Vagina (tissue), 2 donors: ENCODE measurements at places on chromosomes 12 and 14. TPM values are rescaled to one million over a fixed set of nuclear protein-coding genes. Genes with fewer than 3 reads are reported as not detected.

DNA sequence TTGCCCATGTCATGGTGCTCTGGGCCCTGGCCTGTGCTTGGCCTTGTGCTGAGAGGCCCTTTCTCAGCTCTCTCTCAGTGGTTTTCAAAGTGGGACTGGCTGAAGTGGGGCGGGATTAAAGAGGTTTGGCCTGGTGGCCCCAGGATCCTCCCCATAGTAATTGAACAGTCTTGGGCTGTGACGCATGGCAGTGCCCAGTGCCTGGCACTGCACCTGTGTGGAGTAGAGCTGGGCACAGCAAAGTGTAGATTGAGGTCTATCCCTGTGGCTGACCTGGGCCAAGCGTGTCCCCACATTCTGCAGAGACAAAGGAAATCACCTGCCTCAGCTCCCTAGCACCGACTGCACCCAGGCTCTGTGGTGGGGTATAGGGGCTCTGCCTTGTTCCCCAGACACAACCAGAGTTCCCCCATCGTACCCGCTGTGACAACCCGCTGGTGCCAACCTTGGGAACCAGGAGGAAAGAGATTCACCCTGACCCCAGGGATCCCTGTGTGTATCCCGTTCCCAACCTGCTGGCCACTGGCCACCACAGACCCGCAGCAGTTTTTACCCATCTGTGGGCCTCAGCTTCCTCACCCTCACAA, 9.9 kb upstream of the CYP46A1 start:
- no peak for DNase-seq

GRCh38 chr14:64801800-64802199, 77.9 kb downstream of the SPTB start:
- DNase-seq = no peak

DNA sequence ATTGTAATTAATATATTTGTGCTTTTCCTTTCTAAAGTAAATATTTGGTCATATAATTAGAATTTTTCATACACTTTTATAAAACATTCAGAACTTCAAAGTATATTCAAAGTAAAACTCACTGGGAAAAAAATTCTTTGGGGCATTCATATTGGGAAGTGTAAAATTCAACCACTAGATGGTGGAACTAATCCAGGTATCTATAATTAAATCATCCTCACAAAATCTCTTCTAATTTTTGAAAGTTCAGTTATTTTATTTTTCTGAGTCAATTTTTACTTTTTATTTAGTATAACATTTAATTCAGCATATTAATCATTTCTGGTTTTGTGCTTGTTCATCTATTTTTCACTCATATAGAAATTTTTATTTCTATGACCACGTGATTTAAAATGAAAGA, 81.0 kb downstream of the NTS start:
- no peak for DNase-seq

- DNase-seq = no peak
These were observed 430.0 kb downstream of the ETNK1 start for GRCh38 chr12:23055004-23055403.

TRAFD1 gene
- total RNA-seq = 36.8 TPM

DNA sequence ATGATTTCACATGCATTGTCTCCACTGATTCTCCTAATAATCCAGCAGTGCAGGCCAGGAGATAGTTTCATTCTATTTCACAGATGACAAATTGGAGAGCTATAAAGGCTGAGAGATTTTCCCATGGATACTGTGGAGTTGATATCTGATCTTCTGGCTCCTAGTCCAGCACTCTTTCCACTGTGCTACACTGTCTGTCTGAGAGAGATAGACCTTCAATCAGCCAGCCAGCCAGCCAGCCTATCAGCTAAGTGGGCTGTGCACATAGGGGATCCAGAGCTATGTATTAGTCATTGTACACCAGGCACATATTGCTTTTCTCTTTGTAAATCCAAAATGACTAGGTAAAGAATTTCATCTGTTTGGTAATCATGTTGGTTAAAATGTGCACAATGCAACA, 91.8 kb upstream of the ATP2B1 start:
- no peak for DNase-seq

LHX5 gene
- not detected for total RNA-seq

GRCh38 chr12:118402251-118402650, 25.9 kb downstream of the SUDS3 start:
- DNase-seq = no peak

DNA sequence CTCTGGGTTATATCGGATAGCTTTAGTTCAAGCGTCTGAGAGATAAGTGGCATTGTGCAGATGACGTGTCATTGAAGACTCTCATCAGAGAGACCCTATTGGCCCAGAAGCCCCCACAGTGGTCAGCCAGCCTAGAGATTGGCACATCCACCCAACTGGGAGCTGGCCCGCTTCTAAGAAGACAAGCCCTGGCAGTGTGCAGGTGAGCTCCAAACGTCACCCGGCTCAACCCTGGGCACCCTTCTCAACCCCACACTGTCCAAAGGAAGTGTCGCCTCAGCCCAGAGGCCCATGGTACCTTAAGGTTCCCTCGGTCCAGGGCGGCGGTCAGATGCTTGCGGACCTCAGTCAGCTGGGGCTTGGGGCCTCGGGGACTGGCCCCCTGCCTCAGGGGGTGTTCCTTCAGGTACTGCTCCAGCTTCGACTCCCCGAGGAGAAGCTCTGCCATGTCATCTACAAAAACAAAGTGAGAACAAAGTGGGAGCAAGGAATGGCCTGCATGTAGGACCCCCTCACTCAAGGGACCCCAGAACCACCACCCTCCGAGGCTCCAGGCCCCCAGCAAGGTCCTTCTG, 30.3 kb downstream of the TTC7B start:
- peak; percentile 61 for DNase-seq

DNA sequence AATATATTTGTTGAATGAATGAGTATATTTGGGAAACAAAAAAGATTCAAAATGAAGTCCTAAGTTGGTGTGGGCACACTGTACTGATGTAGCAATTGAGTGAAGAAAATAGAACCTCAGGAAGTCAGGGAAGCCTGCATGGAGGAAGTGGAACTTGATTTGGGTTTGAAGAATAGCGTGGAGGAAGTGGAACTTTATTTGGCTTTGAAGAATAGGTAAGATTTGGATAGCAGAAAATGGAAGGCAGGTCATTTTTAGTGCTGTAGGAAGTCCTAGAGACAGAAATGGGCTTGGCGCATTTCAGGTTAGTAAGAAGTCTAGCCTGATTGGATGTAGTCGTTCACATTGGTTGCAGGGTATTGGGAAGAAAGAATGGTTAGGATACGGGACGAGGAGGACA, 5.4 kb downstream of the C12orf75 start:
- no peak for DNase-seq

GRCh38 chr12:3646561-3647241, 106.2 kb downstream of the CRACR2A start:
- DNase-seq = no peak

GRCh38 chr12:131773582-131774221, 54.5 kb upstream of the MMP17 start:
- no peak for DNase-seq

DNA sequence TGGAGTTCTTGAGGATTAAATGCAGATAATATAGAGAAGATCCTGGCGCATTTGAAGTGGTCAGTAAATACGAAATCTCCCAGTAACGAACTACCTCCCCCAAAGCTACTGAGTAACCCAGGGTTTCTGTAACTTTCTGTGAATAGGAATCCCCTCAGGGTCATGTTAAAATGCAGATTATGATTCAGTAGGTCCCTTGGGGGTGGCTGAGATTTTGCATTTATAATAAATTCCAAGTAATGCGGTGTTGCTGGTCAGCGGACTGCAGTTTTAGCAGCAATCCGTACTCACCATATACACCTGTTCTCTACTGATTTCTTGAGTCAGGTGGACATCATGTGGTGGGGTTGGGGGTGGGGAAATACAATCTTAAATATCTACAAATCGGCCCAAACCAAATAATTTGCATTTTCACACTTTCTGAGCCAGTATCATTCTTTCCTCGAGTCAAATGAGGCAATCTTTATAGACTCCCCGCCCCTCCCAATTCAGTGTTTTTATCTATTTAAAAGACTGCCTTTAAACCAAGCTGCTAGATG, 868 bp downstream of the SPATA7 start:
- DNase-seq = no peak

DNA sequence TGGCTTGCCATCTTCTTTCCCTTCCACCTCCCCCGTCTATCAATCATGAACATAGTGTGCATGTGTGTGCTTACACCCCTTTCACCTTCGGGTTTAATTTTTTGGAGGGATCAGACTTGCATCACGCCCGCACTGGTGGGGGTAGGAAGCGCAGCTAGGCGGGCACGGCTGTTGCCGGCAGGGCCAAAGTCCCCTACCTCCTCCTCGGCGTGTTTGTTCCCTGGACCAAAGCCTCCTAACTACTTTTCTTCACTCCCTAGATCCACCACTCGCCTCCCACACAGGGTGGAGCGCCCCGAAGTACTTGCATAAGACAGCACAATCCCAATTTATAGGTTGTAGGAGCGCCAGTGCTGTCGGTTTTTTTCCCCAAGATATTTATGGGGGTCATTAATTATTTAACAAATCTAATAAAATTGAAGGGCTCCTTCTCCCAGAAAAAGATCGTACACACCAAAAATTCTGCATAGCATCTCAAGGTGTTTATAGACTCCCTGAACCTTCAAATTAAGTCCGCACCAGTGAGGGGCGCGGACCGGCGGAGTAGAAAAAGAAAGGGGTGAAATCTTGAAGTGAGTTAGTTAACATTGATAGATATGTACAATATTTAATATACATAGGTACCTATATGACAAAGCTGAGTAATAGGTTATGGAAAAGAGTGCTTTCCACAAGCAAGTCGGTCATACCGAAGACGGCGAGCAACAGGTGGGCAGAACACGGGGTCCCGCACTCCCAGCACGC, 717 bp downstream of the PKP2 start:
- DNase-seq = no peak

DNA sequence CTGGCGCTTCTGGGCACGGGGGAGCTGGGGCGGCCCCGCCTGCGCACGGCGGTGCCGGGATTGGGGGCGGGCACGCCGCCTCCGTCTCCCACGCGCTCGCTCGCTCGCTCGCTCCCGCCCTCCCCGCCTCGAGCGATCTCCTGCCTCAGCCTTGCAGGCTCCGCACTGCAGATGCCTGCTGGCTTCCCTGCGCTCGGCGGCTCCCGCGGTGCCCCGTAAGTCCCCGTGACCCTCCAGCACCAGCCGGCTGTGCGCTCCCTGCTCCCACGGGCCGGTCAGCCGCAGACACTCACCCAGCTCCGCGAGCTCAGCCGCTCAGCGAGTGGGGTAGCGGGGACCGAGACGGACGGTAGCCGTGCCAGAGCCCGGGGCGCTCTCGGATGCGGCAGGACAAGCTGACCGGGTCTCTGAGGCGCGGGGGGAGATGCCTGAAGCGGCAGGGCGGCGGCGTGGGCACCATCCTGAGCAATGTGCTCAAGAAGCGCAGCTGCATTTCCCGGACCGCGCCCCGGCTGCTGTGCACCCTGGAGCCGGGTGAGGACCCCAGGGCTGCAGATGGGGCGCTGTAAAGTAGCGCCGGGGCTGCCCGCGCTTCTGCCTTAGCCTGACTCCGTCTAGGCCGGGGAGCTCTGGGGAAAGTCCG, at the start of gene TBC1D30:
TSS of gene TBC1D30 (plus strand) at position 148 of the 643 bp plus-strand sequence. CDS start at position 381, 233 bp downstream.
- no peak for DNase-seq

GRCh38 chr12:129558036-129558435, 345.8 kb downstream of the TMEM132D start:
- DNase-seq = no peak

DNA sequence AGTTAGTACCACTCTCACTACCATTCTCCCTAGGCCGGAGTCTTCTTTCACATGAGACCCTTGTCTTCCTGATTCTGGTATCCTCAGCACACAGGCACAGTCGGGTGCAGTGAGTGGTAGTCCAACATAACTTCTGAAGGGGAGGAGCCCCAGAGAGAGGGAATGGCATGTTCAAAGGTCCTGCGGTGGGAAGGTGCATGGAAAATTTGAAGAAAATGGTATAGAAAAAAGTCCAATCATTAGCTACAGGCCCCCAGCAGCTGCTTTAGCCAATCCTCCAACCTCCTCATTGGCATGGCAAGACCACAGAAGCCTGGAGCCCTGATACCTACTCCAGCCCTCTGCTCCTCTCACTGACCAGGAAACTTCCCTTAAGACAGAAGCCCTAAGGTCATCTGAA, 96.6 kb downstream of the ZFP36L1 start:
- DNase-seq = no peak

DNA sequence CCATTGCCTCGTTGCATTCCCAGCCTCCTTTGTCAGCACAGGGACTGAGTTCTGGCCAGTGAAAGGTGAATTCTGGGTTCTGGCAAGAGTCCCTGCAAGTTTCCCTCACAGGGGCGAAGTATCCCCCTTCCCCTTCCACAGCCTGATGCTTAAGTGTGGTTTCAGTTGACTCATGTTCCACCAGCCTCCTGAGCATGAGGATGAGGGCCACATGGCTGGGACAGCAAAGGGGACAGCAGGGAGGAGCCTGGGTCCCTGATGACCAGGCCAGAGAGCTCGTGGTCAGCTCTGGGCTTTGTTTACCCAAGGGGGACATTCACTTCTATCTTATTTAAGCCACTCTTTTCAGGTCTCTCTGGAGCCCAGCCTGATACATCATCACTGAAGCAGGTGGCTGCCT, 36.5 kb downstream of the CACNA2D4 start:
- peak; percentile 64 for DNase-seq

- DNase-seq = no peak
These were observed 53.3 kb upstream of the STK38L start for GRCh38 chr12:27190761-27191160.

GRCh38 chr14:30252151-30252550, 306.8 kb upstream of the G2E3 start:
- no peak for DNase-seq

RILPL2 gene
- total RNA-seq = 9.6 TPM

GRCh38 chr14:69891422-69891821, 12.2 kb downstream of the SMOC1 start:
- DNase-seq = peak; percentile 52

GRCh38 chr12:78418919-78419318, 445.7 kb upstream of the SYT1 start:
- no peak for DNase-seq

DENND5B gene
- total RNA-seq = 25.3 TPM

SMARCD1 gene
- 42.2 TPM for total RNA-seq

GRCh38 chr14:81960781-81961180, 427.1 kb upstream of the SEL1L start:
- DNase-seq = no peak

DNA sequence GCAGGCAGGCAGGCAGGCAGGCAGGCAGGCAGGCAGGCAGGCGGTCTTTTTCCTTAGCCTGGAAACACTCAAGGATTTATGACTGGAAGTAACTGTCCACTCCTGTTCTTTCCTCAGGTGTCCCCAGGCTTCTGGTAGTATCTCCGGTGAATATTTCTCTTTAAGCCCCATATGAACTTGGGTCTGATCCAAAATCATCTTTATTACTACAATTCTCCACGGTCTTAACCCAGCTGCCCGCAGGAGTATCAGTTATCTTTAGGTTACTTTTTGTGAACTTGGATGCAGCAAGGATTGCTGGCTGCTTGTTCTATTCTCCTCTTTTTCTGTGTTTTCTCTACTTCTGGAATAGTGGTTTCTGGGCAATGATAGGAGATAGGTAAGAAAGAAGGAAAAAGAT, 3.3 kb downstream of the CSRNP2 start:
- no peak for DNase-seq

ASB8 gene
- total RNA-seq = 16.9 TPM
